ENCODE measurements at places on chromosomes 16 and 17.

DNA sequence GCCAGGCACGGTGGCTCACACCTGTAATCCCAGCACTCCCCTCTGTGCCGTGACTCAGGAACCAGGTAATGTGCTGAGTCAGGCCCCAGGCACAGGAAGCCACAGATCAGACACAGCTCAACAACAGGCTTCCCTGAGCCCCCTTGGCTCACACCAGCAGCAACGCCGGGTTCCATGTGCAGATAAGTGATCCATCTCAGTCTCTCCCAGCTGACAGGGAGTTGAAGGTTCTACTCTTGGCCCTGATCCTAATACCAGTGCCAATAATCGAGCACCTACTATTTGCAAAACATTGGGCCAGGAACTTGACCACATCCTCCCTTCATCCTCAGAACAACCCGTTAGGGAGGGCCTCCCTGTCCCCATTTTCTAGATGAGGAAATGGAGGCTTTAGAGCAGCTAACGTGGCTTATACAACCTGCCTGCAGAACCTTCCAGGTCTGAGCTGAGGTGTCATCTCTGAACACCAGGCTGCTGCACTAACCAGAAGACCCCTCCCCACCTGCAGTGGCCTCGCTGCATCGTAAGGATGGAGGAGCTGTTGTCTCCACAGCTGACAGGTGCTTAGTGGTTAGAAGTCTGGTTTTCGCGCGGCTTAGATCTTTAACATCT is 64.8 kb upstream of the AMZ2 start:
- DNase-seq: peak; percentile 73

- DNase-seq: no peak
Measured at GRCh38 chr16:10083301-10083700, 98.9 kb downstream of the GRIN2A start.

GRCh38 chr17:79691931-79692330 is 38.8 kb upstream of the ENPP7 start:
- no peak for DNase-seq

- no peak for DNase-seq
Measured at GRCh38 chr17:32174889-32175288, 32.6 kb downstream of the RHOT1 start.

GRCh38 chr17:74842146-74842598 is 17.5 kb downstream of the GRIN2C start:
- no peak for DNase-seq

DNA sequence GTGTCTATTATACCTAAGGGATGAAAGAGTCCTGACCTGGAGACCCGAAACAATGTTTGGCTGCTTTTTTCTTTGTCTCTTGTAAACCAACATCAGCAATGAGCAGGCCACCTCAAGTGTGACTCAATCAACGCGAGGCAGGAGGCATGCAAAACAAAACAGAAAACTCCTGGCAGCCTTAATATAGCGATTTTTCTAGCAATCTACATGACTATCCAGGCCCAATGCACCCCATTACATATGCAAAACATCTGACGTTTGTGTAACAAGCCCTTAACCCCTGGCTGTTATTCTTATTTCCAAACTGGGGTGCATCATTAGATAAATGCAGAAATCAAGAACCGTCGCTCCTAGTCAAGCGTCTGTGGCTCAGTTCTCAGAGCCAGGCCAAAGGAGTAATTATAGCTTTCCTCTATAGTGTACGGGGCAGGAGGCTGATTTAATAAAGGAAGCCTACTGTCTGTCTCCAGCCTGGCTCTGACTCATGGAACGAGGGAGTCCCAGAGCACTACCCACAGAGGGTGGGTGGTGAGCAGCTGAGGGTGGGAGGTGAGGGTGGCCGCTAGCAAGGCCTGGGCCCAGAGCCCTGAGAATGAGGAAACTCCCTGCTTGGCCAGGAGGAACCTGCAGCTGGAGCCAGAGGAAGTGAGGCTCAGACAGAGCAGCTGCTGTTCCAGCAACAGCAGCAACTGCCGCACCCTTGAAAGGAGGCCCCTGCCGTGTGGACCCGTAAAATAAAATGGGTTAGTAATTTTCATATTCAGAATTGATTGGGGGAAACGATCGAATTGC is 43.9 kb downstream of the CHD9 start:
- DNase-seq: peak; percentile 46

DNA sequence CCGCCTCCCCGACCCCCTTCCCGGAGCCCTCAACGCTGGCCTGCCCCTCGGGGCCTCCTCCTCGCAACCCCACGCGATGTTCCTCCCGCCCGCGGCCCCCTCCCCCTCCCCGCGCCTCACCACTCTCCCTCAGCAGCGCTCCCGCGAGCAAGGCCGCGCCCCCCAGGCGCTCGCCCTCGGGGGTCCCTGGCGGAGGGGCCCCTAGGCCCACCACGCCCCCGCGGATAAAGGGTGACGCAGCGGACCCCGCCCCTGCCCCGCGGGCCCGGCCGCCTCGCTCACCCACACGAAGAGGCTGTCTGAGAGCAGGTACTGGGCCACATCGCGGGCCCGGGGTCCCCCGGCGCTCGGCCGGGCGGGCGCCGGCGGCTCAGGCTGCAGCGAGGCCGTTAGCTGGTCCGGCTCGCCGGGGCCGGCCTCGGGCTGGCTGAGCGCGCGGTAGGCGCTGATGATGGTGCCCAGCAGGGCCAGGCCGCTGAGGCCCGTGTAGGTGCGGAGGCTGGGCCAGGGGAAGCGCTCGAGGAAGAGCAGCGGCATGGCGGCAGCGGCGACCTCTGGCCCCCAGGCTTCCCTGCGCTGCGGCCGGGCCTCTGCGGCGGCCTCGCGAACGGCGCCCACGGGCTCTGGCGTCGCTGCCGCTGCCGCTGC is 430 bp downstream of the AMFR start:
- peak; percentile 21 for DNase-seq

GRCh38 chr16:71758293-71758760 is 33.8 kb upstream of the PHLPP2 start:
- no peak for DNase-seq

DNA sequence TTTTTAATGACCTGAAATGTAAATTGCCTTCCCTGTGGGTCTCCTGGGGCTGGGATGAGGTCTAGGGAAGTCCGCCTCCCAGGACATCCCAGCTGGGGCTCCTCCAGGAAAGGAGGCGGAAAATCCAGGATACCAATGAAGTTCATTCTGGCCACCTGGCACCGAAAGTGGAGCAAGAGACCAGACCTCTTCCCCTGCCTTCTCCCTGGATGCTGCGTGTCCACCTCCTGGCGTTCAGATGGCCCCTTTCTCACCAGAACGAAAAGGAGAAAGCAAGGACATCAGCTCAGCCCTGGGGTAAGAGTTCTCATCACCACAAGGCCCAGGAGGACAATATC is 20.4 kb downstream of the RBFOX3 start:
- no peak for DNase-seq

GRCh38 chr16:87674419-87674818 is 72.1 kb downstream of the JPH3 start:
- no peak for DNase-seq

- DNase-seq: no peak
Measured at GRCh38 chr16:10966129-10966528, 21.8 kb downstream of the CLEC16A start.

GRCh38 chr17:76538281-76538931 is 897 bp upstream of the CYGB start:
- DNase-seq: no peak

GRCh38 chr17:77891602-77892001 is 66.9 kb upstream of the TNRC6C start:
- no peak for DNase-seq

- DNase-seq: no peak
Measured at GRCh38 chr17:32240750-32241149, 24.9 kb upstream of the RHBDL3 start.

GRCh38 chr17:66541461-66542128 is 239.2 kb downstream of the PRKCA start:
- no peak for DNase-seq

DNA sequence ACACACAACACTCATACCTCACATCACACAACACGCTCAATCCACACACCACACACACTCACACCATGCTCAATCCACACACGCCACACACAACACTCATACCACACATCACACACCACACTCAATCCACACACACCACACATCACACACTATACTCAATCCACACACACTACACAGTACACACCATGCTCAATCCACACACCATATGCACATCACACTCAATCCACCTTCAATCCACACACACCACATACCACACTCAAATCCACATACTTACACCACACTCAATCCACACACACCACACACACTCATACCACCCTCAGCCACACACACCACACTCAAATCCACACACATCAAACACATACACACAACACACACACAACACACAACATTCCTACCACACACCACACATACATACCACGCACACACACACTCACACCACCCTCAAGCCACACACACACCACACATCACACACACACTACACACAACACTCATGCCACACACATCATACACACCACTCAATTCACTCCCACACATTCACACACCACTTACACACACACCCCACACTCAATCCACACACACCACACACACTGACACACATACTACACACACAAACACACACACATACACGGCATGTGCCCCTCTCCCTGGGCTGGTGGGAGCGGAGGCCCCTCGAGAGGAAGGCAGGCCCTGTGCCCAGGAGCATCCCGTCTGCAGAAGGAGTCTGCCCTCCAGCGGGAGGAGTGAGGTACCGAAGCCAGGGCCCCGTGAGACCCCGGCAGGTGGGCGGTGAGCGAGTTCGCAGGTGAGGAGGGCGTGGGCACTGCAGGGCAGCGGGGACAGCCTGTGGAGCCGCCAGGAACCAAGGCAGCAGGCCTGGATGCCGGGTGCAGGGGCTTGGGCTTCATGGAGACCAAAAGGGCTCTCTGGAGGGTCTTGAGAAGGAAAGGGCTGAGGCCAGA is 33.1 kb upstream of the RPTOR start:
- DNase-seq: no peak

GRCh38 chr16:75620326-75621169 is 2.5 kb downstream of the ADAT1 start:
- peak; percentile 69 for DNase-seq

GRCh38 chr16:23174622-23175021 is 7.9 kb upstream of the SCNN1G start:
- DNase-seq: no peak

DNA sequence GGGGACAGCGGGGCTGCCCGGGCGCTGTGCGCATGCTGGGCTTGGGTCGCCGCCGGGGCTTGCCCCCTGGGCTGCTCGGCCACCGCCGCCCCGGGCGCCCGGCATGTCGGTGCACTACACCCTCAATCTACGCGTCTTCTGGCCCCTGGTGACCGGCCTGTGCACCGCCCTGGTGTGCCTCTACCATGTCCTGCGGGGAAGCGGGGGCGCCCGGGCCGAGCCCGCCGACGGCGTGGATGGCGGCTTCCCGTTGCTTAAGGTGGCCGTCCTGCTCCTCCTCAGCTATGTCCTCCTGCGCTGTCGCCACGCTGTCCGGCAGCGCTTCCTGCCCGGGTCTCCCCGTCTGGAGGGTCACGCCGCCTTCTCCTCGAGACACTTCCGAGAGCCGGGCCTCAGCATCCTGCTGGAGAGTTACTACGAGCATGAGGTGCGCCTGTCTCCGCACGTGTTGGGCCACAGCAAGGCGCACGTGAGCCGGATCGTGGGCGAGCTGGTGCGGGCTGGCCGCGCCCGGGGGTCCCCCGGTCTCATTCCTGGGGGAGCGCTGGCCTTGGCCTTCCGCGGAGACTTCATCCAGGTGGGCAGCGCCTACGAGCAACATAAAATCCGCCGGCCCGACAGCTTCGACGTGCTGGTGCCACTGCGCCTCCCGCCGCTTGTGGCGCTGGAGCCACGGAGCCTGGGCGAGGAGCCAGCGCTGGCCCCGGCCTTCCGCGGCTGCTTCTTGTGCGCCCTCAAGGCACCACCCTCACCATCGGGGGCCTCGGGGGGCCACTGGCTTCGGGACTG is 789 bp downstream of the ITPRIPL2 start:
- DNase-seq: no peak

DNA sequence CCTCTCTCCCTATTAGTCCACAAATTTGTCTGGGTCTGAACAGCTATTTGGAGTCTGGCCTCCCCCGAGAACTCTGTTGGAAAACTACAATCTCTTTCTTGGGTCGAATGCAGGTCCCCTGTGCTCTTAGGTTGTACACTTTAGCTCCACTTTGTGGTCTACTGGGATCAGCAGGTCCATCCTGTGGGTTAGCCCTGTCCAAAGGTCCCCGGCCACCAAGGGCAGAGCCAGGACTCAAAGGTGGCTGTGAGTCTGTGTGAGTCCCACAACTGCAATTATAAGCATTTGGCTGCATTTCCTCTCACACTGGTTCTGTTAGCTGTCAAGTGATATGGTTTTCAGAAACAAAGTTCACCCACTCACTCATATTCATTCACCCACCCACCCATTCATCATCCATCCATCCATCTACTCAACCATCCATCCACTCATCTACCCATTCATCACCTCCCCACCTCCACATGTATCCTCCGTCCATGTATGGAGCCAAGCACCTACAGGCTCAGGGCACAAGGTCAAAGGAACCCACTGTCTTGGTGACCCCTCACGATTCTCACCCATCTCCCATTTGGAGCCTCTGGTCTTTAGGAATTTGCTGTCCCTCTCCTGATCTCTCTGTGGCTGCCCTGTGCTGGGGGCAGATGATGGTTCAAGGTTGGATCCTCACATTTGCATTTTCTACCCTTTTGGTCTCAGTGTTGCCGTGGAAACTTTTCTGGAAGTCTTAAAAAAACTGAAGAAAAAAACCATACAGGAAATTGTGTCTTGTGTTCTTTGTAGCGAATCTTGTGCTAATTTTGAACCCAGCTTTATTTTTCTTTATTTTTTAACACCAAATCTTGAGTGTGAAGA is 45.8 kb downstream of the IRF8 start:
- DNase-seq: no peak

DNA sequence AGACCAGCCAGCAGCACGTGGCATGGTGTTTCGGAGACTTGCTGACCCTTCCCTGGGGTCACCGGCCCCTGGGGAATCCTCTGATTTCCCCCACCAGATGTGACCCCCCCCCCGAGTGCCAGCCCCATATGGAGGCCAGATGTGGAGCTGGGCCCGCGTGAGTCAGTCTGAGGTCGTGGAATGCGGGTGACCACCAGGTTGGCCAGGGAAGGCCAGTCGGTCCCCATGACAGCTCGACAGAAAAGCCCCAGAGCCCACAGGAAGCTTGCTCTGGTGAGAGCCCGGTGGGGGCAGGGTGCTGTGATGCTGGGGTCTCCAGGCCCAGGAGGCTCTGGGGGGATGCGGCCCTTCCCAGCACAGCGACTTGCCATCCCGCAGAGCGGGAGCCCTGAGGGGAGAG is 209.0 kb downstream of the NTN1 start:
- no peak for DNase-seq

- no peak for DNase-seq
Measured at GRCh38 chr16:48081656-48082055, 74.1 kb downstream of the ABCC12 start.

- no peak for DNase-seq
Measured at GRCh38 chr17:5065227-5065744, 13.0 kb upstream of the ZFP3 start.

DNA sequence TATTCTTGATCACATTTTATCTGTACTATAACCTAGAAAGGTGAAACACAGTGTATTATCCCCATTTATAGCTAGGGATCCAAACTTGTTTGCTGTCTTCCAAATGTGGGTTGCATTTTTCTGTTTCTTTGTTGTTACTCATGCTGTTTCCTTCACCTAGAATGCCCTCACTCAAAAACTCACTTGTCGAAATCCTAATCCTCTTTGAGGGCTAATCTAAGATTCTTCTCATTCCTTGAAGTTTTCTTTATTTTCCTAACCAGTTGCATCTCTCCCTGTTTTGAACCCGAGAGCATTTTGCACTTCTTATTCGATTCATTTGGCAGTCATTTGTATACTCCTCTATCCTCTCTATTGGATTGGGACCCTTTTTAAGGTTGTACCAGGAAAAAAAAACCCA is 9.6 kb downstream of the CALCOCO2 start:
- DNase-seq: no peak

Data from activated gamma-delta T cell treated with Interleukin-2 at 50 U/mL for 16 hours (primary cell).